ENCODE measurements at places on chromosomes 3 and 15.

DNA sequence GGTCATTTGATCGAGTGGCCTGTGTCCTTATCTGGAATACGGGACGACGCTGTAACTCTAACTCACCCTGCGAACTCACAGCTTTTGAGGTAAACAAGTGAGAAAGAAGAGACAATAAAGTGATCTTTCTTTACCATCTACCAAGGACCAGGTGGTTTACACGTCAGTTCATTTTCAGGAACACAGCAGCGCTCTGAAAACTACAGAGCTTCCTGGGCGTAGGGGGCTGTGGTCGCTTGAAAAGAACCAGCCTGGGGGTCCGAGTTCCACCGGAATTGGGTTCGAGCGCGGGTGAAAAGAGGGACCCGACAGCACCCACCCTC is 357 bp downstream of the KIAA1143 start:
- DNase-seq, result peak; percentile 37

DNA sequence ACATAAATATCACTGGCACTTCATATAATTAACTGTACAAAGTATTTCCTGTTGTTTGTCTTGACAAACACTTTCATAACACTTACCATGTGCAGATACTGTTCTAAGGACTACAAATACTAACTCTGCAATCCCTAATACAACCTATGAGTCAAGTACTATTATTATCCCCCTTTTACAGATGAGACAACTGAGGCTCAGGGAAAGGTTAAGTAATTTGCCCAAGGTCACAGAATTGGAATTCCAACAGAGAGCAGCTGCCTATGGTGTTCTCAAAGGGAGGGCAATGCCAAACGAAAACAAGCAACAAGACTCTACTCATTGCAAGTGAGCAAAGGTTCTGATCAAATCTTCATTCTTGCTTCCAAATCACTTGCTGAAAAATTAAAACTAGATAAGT is 85.9 kb downstream of the MAGI1 start:
- DNase-seq, result no peak

GRCh38 chr3:11624704-11625375 is 18.9 kb downstream of the VGLL4 start:
- DNase-seq, result no peak

- DNase-seq, result no peak
Observed at GRCh38 chr3:53153980-53154379, 7.0 kb upstream of the PRKCD start.

DNA sequence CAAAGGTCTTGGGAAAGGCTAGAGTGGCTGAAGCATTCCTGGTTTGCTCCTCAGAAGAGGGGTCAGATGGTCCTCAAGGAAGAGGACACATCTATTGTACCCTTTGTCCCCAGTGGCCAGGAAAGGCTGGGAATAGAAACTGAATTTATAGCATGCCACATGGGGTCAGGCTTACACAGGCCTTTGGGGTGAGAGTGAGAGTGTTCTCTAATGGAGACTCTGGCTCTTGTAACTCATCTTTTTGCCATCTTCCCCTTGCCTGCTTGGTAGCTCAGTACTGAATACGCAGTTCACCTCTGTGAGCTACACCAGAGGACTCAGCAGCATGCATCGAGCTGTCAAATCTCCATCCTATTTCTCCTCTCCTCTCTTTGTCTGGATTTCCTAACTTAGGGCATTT is 87.5 kb downstream of the ATP2B2 start:
- DNase-seq, result peak; percentile 60

- peak; percentile 97 for DNase-seq
Observed at GRCh38 chr3:184472723-184473428, 88.7 kb upstream of the EPHB3 start.

DNA sequence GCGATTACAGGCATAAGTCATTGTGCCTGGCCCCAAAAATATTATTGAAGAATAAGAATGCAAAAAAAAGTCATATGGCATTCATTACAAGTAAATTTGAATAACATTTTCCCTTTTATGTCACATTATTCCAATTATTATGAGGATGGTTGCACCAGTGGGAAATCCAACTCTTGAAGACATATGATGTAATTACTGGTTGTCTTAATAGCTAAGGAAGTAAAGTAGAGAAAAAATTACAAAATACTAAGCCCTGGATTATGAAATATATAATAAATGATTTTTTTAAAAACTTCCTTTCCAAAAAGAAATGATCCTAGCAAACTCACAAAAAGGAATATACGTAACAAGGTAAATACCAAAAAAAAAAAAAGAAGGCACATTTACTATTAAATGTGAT is 98.9 kb downstream of the FMN1 start:
- DNase-seq, result no peak

All from hematopoietic multipotent progenitor cell treated with erythropoietin and hydrocortisone succinate and interleukin-3 and kit ligand, for 4 days (in vitro differentiated cells).